Left renal pelvis (tissue), 4 donors: ENCODE measurements at places on chromosomes 1 and 21. TPM values are rescaled to one million over a fixed set of nuclear protein-coding genes. Genes with fewer than 3 reads are reported as not detected.

Gene PTPRC
- polyA plus RNA-seq, result 5.6 TPM

Gene PFKFB2
- polyA plus RNA-seq, result 8.5 TPM

Gene SMYD3
- 30.5 TPM for polyA plus RNA-seq

Gene BOLA1
- 27.7 TPM for polyA plus RNA-seq

Gene TCHH
- polyA plus RNA-seq, result 0.07 TPM

Gene AGRN
- 306 TPM for polyA plus RNA-seq

Gene PPIAL4G
- 0.09 TPM for polyA plus RNA-seq

Gene SLC22A15
- polyA plus RNA-seq, result 5.9 TPM

Gene GPR37L1
- polyA plus RNA-seq, result 0.08 TPM

Gene OPTC
- not detected for polyA plus RNA-seq

Gene SMPDL3B
- polyA plus RNA-seq, result 13.3 TPM

- DNase-seq, result no peak
Observed at GRCh38 chr1:188427642-188428041, 1598.9 kb downstream of the PLA2G4A start.

GRCh38 chr1:15303935-15304334 is 56.9 kb downstream of the FHAD1 start:
- DNase-seq, result no peak

DNA sequence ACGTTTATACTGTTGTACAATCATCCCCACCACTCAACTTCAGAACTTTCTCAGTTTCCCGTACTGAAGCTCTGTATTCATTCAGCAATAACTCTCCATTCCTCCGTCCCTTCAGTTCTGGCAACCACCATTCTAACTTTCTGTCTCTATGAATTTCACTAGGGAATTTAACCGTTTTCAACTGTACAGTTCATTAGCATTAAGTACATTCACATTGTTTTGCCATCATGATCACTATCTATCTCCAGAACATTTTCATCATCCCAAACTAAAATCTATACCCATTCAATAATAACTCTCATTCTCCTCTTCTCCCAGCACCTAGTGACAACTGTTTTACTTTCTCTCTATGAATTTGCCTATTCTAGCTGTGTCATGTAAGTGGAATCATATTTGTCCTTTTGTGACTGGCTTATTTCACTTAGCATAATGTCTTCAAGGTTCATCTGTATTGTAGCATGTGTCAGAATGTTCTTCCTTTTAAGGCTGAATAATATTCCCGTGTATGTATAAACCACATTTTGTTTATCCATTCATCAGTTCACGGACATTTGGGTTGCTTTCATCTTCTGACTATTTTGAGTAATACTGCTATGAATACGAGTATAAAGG is 75.0 kb downstream of the CEP350 start:
- DNase-seq, result no peak

GRCh38 chr1:180542113-180542837 is 16.5 kb upstream of the OVAAL start:
- DNase-seq, result no peak

DNA sequence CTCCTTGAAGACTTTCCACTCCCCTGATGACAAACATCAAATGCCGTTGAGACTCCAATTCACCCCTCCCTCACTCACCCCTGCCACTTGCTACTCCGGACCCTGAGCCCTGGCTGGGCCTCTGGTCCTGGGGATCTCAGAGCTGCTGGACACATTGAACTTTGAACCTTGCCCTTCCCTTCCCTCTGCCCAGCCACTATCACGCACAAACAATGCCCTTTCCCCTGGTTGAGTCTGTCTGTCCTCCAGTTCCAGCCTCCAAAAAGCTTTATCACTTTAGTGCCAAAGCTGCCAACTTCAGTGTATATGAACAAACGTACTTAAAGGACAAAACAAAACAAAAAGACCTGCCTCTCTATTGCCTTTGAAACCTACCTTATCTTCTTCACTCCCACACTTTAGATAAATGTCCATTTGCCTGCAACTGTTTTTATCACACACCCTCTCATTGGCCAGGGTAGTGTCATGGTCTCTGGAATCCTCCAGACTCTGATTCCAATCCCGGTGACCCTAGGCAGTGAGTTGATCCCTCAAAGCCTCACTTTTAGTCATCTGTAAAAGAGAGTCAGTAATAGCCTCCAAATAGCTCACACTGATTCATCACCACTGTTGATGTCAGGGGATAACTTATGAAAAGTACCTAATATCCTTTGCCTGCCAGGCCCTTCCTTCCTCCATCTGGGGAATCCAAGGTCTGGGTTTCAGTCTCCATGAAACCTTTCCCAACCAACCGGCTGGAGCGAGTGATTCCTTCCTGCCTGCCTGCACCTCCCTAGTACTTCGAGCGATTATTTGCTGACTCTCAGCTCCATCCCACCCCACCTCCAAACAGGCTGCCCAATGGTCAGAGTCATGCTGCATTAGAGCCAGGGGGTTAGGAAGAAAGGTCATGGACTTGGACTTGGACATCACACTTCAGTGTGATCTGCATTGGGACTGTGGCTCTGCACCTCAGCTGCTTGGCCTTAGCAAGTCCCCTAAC is 15.9 kb upstream of the SPOCD1 start:
- DNase-seq, result no peak

GRCh38 chr1:205214756-205215155 is 3.3 kb upstream of the DSTYK start:
- DNase-seq, result no peak
